ENCODE measurements at places on chromosomes 4 and X. TPM values are rescaled to one million over a fixed set of nuclear protein-coding genes. Genes with fewer than 3 reads are reported as not detected.

The IBSP gene
- total RNA-seq = 0.38 TPM

The PLP1 gene
- not detected for total RNA-seq

The ERVMER34-1 gene
- 0.05 TPM for total RNA-seq

The SOX3 gene
- 1.2 TPM for total RNA-seq

The HSFX3 gene
- 0.50 TPM for total RNA-seq

The ADAM29 gene
- 1.3 TPM for total RNA-seq
